Stimulated activated CD4-positive, alpha-beta T cell treated with anti-CD3 and anti-CD28 coated beads, TNF-alpha, amount 100 ng/mL, for 1 hour (primary cell): ENCODE measurements at places on chromosomes 13 and 19.

- no peak for DNase-seq
Measured at GRCh38 chr13:20521364-20522115, 4.1 kb downstream of the CRYL1 start.

DNA sequence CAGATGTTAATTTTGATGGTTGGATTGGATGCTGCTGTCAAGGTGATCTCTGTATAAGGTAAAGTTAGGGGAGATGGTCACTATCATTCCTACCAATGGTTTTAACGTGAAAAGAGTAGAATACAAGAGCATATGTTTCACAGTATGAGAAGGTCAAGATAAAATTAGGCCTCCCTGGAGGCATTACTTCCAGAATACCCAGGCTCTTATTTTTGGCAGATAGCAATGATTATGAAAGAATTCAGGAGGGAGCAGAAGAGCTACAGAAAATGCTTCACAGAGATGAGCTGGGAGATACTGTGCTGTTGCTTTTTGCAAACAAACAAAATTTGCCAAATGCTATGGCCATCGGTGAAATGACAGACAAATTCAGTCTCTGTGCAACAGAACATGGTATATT, 547.5 kb upstream of the SPRY2 start:
- DNase-seq, result no peak

GRCh38 chr13:42751693-42752092, 29.7 kb upstream of the FAM216B start:
- no peak for DNase-seq

- no peak for DNase-seq
Measured at GRCh38 chr13:73025217-73026012, 33.4 kb upstream of the KLF5 start.

DNA sequence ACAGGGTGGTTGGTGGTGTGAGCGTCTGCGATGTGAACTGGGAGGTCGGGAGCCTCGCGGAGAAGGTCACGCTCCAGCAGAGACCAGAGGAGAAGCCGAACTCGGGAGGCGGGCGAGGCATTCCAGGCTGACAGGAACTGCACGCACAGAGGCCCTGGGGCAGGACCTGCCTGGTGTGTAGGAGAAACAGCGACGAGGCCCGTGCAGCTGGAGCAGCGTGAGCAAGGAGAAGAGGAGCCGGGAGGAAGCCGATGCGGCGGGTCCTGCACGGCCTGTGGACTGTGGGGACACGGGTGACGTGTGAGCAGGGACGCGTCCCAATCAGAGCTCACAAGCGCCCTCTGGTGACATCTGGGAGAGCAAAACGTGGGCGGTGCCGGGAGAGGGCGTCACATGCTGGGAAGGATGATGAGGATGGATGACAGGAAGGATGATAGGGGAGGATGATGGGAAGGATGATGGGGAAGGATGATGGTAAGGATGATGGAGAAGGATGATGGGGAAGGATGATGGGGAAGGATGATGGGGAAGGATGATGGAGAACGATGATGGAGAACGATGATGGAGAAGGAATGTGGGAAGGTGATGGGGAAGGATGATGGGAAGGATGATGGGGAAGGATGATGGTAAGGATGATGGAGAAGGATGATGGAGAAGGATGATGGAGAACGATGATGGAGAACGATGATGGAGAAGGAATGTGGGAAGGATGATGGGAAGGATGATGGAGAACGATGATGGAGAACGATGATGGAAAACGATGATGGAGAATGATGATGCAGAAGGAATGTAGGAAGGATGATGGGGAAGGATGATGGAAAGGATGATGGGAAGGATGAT, 16.1 kb upstream of the MADCAM1 start:
- no peak for DNase-seq
